ENCODE measurements at places on chromosomes 7 and 10.

DNA sequence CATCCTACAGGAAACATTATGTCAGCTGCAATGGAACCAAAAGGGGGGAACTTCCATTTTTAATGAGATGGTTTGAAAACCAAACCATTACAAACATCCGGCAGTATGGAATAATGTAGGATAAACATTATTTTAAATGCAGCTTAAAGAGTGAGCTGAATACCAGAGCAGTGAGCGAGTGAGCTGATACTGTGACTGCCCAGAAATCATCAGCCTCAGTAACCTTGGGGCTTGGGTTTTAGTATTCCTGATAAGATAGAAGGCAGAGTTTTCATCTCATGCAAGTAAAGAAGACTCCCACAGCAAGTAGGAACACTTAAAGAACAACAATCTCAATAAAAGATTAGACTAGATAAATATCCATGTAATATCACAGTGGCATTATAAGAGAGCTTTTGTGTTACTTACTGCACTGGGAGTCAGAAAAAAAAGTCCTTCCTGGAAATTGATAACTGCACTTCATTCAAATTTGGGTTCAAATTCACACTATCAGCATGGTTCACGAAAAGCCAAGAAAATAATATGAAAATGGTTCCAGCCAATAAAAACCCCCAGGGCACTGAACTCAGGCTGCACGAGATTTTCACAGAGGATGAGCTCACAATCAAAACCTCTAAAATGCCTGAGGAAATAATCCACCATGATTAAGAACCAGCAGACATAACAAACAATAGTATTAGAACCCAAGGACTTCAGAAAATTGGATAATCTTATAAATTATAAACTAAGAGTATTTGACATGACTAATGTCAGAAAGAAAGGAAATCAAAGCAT lies 115.7 kb downstream of the MTPAP start:
- DNase-seq = no peak

DNA sequence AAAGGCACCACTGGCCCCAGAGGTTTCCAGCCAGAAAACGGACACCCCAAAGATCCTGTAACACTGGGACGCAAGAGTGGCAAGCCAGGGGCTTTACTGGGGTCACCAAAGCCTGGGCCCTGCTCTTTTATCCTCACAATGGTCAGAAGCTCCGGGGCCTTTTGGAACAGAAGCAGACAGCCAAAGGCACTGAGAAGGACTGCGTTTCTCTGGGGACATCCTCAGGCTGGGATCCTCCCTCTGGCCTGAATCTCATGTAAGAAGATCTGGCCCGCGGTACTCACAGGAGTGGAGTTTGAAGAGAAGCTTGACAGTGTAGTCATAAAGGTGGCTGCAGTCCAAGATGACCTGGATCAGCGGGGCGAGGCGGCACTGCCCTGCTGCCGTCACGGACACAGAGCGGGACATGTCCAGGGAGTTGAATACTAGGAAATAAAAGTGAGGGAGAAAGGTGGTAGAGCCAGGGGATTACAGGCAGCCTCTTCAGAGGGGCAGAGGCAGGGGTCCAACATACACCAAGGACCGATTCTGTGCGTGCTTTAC lies 81.4 kb downstream of the SPDYE5 start:
- DNase-seq = no peak

DNA sequence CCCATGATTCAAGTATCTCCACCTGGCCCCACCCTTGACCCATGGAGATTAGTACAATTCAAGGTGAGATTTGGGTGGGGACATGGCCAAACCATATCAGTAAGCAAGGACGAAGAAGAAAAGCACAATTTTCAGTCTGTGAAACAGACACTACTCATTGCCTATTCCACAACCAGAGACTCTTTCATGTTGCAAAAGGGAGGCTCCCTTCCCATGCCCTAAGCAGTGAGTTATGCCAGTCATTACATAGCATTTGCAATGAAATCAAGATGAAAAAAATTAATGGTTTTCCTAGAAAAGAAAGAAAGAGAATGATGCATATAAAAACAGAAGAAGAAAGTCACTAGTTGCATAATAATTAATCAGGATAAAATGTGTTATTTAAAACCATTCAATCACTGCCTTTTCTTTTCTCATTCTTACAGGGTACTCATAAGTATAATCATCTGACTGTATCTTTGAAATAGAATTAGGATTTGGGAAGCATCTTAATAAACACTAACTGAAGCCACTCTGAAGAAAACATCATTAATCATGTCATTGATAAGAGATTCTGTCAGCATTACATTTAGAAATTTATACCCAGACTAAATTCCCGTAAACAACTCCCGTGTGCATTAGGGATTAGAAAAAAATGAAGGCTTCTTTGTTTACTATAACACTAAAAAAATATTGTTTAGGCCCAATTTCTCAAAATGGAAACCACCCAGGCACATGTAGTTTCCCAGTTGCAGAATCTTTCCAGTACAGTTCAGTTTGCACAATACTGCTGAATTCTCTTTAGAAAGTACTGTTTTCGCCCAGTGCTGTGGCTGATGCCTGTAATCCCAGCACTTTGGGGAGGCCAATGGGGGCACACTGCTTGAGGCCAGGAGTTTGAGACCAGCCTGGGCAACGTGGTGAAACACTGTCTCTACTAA lies 9.1 kb downstream of the PRPS1L1 start:
- no peak for DNase-seq

GRCh38 chr7:92135052-92135889 lies 994 bp upstream of the CYP51A1 start:
- DNase-seq = peak; percentile 58

DNA sequence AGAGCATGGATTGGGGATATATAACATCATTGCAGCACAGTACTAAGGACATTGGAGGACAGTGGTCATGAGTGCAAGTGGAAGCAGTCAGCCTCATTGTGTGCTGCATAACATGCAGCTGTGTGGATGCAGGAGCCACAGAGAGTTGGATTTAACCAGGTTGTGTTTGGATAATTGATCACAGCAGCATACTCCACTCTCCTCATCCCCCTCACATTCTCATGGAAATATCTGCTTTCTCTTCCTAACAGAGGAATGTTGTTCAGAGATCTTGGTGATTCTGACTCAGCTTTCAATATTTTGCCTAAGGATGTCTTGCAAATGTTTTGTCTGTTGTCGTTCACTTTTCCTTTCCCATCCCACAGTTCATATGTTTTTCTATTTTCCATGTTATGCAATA lies 31.8 kb upstream of the LSM8 start:
- DNase-seq = no peak
